ENCODE measurements at places on chromosomes 3 and 15.

DNA sequence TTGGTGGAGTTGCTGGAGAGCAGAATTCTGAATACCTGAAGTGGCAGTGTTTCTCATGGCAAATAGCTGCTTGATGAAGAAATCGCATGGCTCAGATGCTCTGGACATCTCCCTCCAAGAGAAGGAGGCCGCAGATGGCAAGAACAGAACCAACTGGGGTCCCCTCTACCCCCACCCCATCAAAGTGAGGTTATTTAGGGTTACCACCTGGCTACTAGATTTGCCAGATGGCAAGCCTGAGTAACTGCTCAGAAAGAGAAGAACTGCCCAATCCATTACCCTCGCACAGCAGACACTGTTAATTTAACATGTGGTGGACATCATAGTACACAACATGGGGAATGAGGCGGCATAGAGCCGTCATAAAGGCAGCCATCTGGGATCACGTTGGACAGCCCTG, 30.5 kb upstream of the LIPC start:
- DNase-seq: no peak

GRCh38 chr3:56468184-56469106, at the start of gene ERC2:
Gene ERC2, minus strand, starts transcription at chr3:56468467.
- peak; percentile 70 for DNase-seq

GRCh38 chr15:70378126-70379031, 280.7 kb upstream of the TLE3 start:
- no peak for DNase-seq

- DNase-seq: no peak
Measured at GRCh38 chr3:62995530-62995929, 120.3 kb upstream of the CADPS start.

GRCh38 chr3:162021206-162021605, 524.6 kb downstream of the OTOL1 start:
- no peak for DNase-seq

- no peak for DNase-seq
Measured at GRCh38 chr3:880371-880770, 212.5 kb upstream of the CNTN6 start.

GRCh38 chr3:104987859-104988258, 378.9 kb upstream of the ALCAM start:
- DNase-seq: no peak

DNA sequence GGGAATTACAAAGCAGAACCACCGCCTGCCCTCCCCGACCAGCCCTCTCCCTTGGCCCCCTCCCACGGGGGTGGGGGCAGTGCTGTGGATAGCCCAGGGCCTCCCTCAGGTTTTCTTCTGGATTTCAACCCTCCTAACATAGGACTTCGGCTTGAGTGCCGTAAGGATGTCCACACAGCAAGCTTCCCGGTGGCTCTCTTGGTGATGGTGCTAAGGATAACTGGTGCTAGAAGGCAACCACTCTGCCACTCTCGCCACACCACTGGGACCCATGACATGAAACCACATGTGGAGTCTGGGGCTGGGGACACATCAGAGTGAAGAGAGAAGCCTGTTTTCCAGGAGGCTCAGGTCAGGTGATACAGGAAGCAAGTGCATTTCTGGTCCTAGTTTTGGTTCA, 35.4 kb downstream of the SCN5A start:
- no peak for DNase-seq

DNA sequence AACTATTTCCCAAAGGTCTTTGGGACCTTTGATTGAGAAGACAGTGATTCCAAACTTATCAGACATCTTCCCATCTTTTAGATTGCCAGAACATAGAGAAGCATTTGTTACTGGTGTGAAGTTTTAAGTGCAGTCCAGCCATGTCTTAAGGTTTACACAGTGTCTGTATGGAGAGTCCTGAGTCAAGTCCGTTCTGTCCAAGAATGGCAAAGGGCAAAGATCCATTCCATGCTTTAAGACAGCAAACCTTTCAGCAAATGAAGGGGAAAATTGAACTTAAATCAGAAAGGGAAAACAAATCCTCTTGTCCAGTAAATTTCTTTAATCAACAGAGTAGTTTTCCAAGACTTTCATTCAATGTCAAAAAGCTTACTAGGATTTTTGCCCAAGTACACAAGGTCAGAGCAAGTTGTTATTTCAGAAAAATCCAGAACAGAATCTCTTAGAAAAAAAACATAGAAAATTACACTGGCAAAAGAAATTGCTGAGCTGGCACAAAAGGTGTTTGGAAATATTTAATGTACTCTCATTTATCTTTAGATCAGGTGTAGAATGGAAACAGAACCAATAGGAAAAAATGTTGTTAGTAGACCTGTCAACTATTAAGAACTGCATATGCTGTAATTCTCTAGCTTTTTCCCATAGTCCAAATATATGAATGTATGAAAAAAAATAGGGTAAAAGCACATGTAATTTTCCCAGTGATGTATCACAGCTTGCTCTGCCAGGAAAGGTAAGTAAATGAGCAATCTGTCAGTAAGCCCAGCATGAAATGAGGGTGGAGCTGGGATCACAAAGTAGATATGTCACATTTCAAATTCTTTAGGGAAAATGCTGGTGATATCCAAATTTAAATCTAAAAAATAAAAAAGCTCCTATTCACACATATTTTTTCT, 1099.9 kb downstream of the TUSC7 start:
- DNase-seq: no peak

Measured in head of caudate nucleus (tissue), 42 donors.